ENCODE measurements at places on chromosomes 4 and X.

DNA sequence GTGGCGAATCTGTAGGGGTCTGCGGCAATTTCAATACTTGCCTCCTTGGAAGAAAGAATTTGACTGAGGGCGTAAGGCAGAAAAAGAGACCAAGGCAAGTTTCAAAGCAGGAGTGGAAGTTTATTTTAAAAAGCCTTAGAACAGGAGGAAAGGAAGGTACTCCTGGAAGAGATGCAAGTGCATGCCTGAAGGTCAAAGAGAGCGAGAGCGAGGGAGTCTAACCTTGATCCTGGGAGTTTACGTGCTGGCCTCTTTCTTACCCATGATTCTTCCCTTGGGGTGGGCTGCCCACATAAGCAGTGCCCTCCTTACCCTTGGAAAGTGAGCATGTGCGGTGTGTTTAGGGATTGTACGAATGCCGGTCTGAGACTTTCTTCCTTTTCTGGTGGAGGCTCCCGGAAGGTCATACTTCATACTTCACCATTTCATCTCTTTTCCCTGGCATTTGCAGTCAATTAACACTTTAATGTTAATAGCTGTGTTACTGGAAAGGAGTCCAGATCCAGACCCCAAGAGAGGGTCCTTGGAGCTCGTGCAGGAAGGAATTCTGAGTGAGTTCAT is 40.0 kb downstream of the ARSD start:
- no peak for DNase-seq

DNA sequence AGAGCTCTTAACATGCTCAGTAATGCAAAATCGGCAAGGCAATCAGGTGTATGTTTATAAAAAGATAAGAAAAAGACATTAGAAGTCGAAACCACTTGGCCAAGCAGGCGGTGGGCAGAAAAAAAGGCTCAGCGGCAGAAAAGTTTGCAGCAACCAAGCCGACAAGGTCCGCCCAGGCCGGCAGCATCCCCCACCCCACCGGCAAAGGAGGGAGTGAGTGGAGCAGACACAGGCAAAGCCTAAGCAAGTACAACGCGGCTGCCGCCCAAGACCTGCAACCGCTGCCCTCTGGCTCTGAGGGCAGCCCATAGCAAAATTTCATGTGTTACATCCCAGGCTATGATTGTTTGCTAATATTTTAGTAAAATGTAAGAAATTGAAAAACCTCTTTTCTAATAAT is 125.4 kb upstream of the ZCCHC13 start:
- DNase-seq = no peak

GRCh38 chr4:14583331-14583730 is 418.9 kb upstream of the CPEB2 start:
- no peak for DNase-seq

GRCh38 chr4:124167602-124168001 is 544.9 kb downstream of the ANKRD50 start:
- no peak for DNase-seq

DNA sequence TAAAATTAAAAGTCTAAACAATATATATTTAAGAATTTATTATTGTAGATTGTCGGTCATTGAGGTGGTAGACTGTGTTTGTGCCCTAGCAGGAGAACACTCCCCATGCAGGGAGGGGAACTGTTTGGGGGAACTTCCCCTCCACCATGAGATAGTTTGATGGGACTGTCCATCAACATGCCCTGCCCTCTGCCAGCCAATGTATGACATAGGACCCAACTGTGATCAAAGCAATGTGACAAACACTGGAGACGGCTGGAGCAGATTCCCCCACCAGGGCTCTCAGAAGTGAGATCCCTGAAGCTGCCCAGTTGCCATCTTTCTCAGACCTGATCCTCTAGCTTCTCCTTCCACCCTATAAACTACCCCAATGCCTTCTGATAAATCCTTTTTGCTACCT is 44.9 kb downstream of the SH3KBP1 start:
- DNase-seq = no peak
